ENCODE measurements at places on chromosomes 5 and 9. TPM values are rescaled to one million over a fixed set of nuclear protein-coding genes. Genes with fewer than 3 reads are reported as not detected.

Gene TNC
- 0.61 TPM for total RNA-seq

Gene SPINK4
- total RNA-seq = not detected

Gene PCAT7
- total RNA-seq = not detected

Gene MYOT
- total RNA-seq = not detected

Gene SUSD3
- total RNA-seq = 67.3 TPM

Gene RNF130
- total RNA-seq = 5.4 TPM

Gene GTF2H2
- 35.0 TPM for total RNA-seq

Gene FGFR4
- total RNA-seq = 0.29 TPM

Gene LCN9
- total RNA-seq = not detected

Gene ARL14EPL
- total RNA-seq = not detected

Gene SURF1
- total RNA-seq = 35.6 TPM

Gene SOX30
- 0.09 TPM for total RNA-seq

DNA sequence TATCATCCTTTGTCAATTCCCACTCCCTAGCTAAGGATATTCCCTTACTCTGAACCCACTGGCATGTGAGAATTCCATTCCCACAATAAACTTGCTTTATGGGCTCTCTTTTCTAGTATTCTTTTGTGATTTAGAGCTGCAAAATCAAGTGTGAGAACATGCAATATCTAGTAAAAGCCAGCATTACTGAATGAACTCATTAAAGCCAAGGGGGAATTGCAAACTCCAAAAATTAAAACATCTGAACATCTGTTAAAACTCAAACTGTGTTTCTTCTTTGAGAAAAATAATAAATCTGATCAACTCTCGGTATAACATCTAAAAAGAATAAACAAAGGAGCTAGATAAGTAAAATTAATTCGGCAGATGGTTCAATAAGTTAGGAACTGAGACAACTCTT lies 53.1 kb upstream of the MPDZ start:
- no peaks in the 10 kb centered on the region for H3K4me1 ChIP-seq
- H3K4me3 ChIP-seq = no peak overlapping the region
- H3K27ac ChIP-seq = no peak overlapping the region
- H3K36me3 ChIP-seq = no peaks in the 10 kb centered on the region
- no peaks in the 10 kb centered on the region for H3K27me3 ChIP-seq

- DNase-seq = no peak
- H3K4me1 ChIP-seq = peaks cover 14% of the 10 kb centered on the region
- H3K27me3 ChIP-seq = no peaks in the 10 kb centered on the region
- H3K4me3 ChIP-seq = no peak overlapping the region
These were observed 39.0 kb downstream of the IQGAP2 start for GRCh38 chr5:76441890-76442673.

GRCh38 chr5:131773805-131774204 lies 23.0 kb downstream of the FNIP1 start:
- H3K27ac ChIP-seq = no peak overlapping the region
- no peak overlapping the region for H3K4me3 ChIP-seq
- DNase-seq = no peak
- peaks cover 3% of the 10 kb centered on the region for H3K4me1 ChIP-seq
- H3K36me3 ChIP-seq = peaks cover 9% of the 10 kb centered on the region

- peaks cover 13% of the 10 kb centered on the region for H3K27me3 ChIP-seq
- H3K4me3 ChIP-seq = peak overlapping the region; percentile 99
- peak; percentile 56 for DNase-seq
- H3K27ac ChIP-seq = peak overlapping the region; percentile 95
- peaks cover 15% of the 10 kb centered on the region for H3K36me3 ChIP-seq
- H3K4me1 ChIP-seq = peaks cover 27% of the 10 kb centered on the region
These were observed 1.3 kb downstream of the ERBIN start for GRCh38 chr5:65927503-65928321.

GRCh38 chr9:32524892-32525708 lies 896 bp downstream of the RIGI start:
- H3K36me3 ChIP-seq = peaks cover 52% of the 10 kb centered on the region
- H3K27ac ChIP-seq = peak overlapping the region; percentile 96
- DNase-seq = peak; percentile 60
- no peaks in the 10 kb centered on the region for H3K27me3 ChIP-seq
- peaks cover 57% of the 10 kb centered on the region for H3K4me1 ChIP-seq
- peak overlapping the region; percentile 88 for H3K4me3 ChIP-seq

DNA sequence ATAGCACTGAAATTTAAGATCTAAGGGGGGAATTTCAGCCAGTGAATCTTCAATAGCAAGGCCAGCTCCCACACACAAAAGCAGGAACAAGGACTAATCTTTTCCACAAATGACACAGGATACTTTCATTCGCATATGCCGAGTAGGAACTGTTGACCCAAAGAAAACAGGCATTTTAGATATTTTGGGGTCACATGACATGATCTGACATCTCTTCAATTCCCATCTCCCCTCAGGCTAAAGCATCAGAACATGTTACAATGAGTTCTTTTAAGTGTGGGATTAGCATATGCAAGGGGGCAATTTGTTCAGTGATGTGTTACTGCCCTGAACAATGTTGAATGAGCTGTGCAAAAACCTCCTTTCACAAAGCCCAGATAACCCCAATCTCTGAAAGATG lies 68.2 kb downstream of the TLE1 start:
- DNase-seq = no peak
- no peaks in the 10 kb centered on the region for H3K4me1 ChIP-seq
- H3K36me3 ChIP-seq = no peaks in the 10 kb centered on the region
- H3K4me3 ChIP-seq = no peak overlapping the region
- no peak overlapping the region for H3K27ac ChIP-seq
- H3K27me3 ChIP-seq = no peaks in the 10 kb centered on the region

GRCh38 chr5:86917117-86917579 lies 299.4 kb downstream of the COX7C start:
- peaks cover 13% of the 10 kb centered on the region for H3K4me1 ChIP-seq
- DNase-seq = no peak
- H3K27me3 ChIP-seq = peaks cover 25% of the 10 kb centered on the region

- peak within 1 kb of the TSS; percentile 97 for H3K4me3 ChIP-seq
- H3K27me3 ChIP-seq = peaks cover 7% of the 10 kb centered on the region
- H3K36me3 ChIP-seq = peaks cover 3% of the 10 kb centered on the region
These were observed at the start of gene PLPP6 for GRCh38 chr9:4662108-4662988. TSS of gene PLPP6 (plus strand) at chr9:4662294. CDS start at chr9:4662376, 82 bp downstream.

GRCh38 chr5:147234825-147235635 lies at the start of gene STK32A:
TSS of gene STK32A (plus strand) at chr5:147235026. CDS start at chr5:147239635, 4,609 bp downstream.
- H3K27ac ChIP-seq = no peak within 1 kb of the TSS
- no peak within 1 kb of the TSS for H3K4me3 ChIP-seq
- H3K36me3 ChIP-seq = no peaks in the 10 kb centered on the region
- peaks cover 27% of the 10 kb centered on the region for H3K27me3 ChIP-seq
- H3K4me1 ChIP-seq = peaks cover 1% of the 10 kb centered on the region

DNA sequence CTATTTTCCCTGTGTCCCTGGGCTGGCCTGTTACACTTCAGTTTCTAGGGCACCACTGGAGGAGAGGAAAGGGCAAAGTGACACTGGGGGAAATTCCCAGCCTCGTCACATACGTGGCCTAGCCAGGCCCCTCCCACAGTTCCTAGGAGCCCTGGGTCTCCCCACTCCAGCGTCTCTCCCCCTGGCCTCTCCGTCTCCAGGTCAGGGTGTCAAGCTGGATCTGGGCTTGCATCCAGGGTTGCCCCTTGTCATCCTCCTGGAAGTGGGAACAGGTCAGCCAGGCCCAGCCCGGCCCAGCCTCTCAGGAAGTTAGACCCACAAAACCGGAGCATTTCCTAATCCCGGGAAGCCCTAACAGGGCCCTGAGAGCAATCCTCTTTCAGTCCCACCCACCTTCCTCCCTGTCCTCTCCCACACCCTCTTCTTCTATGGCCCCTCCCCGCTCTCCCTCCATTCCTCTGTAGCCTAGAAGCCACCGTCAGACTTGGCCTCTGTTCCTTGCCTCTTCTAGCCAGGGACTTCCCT lies 4.7 kb upstream of the TNIP1 start:
- DNase-seq = no peak
- H3K27ac ChIP-seq = peak overlapping the region; percentile 54
- no peaks in the 10 kb centered on the region for H3K36me3 ChIP-seq
- H3K27me3 ChIP-seq = peaks cover 14% of the 10 kb centered on the region
- peak overlapping the region; percentile 51 for H3K4me3 ChIP-seq

DNA sequence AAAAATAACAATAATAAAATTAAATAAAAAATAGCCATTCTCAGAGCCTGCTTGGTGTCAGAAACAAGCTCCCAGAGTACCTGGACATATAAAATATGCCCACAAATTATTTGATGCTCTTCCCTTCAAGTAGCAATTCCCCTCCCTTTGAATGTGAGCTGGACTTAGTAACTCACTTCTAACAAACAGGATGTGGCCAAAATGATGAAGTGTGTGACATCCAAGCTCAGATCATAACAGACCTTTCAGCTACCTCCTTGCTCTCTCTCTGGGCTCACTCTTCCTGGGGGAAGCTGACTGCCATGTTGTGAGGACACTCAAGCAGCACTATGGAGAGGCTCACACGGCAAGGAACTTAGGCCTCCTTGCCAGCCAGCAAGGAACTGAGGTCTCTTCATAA lies 69.0 kb downstream of the SPRY4 start:
- peaks cover 3% of the 10 kb centered on the region for H3K4me1 ChIP-seq
- H3K27me3 ChIP-seq = peaks cover 5% of the 10 kb centered on the region
- H3K36me3 ChIP-seq = no peaks in the 10 kb centered on the region
- H3K4me3 ChIP-seq = no peak overlapping the region
- no peak overlapping the region for H3K27ac ChIP-seq

DNA sequence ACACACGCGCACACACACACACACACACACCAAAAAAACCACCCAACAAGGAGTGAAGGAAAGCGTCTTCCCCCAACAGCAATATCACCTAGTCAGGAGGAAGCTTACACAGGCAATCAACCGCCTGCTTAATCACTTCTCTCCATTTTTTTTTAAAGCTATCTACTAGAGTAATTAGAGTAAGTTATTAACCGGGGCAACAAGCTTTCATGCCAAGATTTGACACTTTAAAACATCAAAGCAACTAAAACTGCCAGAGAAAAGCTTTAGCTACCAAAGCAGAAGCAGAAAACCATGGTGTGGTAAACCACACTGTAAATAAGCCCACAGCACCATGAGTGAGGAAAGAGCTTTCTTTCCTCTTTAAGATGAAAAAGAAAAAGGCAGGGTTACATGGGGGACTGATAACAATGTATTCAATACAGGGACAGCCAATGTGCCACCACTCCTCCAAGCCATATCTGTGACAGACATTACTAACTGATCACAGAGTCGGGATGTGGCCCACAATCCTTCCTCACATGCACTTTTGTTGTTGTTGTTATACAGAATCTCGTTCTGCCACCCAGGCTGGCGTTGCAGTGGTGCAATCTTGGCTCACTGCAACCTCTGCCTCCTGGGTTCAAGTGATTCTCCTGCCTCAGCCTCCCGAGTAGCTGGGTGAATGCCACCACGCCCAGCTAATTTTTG lies 282.1 kb downstream of the CRB2 start:
- peak; percentile 74 for DNase-seq
- peak overlapping the region; percentile 26 for H3K27ac ChIP-seq
- peaks cover 78% of the 10 kb centered on the region for H3K27me3 ChIP-seq
- H3K36me3 ChIP-seq = no peaks in the 10 kb centered on the region

- H3K4me1 ChIP-seq = no peaks in the 10 kb centered on the region
- no peak overlapping the region for H3K4me3 ChIP-seq
- H3K27me3 ChIP-seq = peaks cover 35% of the 10 kb centered on the region
These were observed 63.6 kb downstream of the MAST4 start for GRCh38 chr5:66659780-66660179.

- H3K36me3 ChIP-seq = no peaks in the 10 kb centered on the region
- no peaks in the 10 kb centered on the region for H3K4me1 ChIP-seq
- no peak overlapping the region for H3K27ac ChIP-seq
- DNase-seq = no peak
- peaks cover 21% of the 10 kb centered on the region for H3K27me3 ChIP-seq
These were observed 72.9 kb upstream of the PRLR start for GRCh38 chr5:35303152-35303551.

DNA sequence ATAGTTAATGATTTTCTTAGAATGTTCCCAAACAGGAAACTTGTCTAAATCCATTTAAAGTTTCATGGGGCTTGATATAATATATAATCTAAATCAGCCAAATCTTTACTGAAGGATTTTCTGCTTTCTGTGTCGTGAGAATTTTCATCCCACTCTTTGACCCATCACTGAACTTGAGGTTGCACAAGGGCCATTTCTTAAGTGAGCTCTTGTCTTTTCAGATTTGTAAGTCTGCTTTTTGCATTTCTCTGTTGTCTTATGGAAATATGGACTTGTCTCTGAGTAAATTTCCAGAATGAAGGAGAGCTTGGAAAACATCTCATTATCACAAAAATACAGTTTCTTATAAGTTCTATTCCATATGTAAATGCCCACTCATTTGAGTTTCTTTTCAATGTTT lies 149.2 kb upstream of the ARRDC3 start:
- no peak overlapping the region for H3K27ac ChIP-seq
- H3K4me3 ChIP-seq = no peak overlapping the region
- H3K4me1 ChIP-seq = no peaks in the 10 kb centered on the region
- no peak for DNase-seq
- no peaks in the 10 kb centered on the region for H3K27me3 ChIP-seq
- no peaks in the 10 kb centered on the region for H3K36me3 ChIP-seq

DNA sequence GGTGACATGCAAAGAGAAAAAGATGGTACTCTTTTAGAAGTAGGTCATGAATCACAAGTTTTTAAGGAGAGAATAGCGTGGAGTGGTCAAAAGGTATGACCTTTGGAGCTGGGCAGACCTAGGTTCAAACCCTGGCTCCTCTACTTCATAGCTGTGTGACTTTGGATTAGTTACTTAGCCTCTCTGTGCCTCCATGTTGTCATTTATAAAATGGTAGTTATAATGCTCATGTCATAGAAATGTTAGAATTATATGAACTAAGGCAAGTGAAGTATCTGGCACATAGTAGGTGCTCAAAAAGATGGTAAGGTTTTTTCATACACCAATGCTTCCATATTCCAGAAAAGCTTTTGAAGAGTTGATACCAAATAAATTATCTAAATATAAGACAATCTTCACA lies 7.3 kb downstream of the F2R start:
- H3K36me3 ChIP-seq = peaks cover 61% of the 10 kb centered on the region
- no peaks in the 10 kb centered on the region for H3K27me3 ChIP-seq
- H3K4me3 ChIP-seq = no peak overlapping the region
- no peak for DNase-seq
- no peak overlapping the region for H3K27ac ChIP-seq

- peaks cover 20% of the 10 kb centered on the region for H3K27me3 ChIP-seq
- no peaks in the 10 kb centered on the region for H3K4me1 ChIP-seq
- no peaks in the 10 kb centered on the region for H3K36me3 ChIP-seq
- no peak overlapping the region for H3K4me3 ChIP-seq
These were observed 88.2 kb upstream of the OSMR start for GRCh38 chr5:38757451-38758245.

- no peak overlapping the region for H3K4me3 ChIP-seq
- DNase-seq = no peak
- peaks cover 36% of the 10 kb centered on the region for H3K27me3 ChIP-seq
These were observed 65.0 kb upstream of the RAPGEF1 start for GRCh38 chr9:131804826-131805225.

GRCh38 chr5:178279723-178280438 lies 47.3 kb upstream of the PHYKPL start:
- H3K4me3 ChIP-seq = no peak overlapping the region
- H3K27ac ChIP-seq = peak overlapping the region; percentile 54
- peaks cover 4% of the 10 kb centered on the region for H3K4me1 ChIP-seq
- peaks cover 4% of the 10 kb centered on the region for H3K36me3 ChIP-seq

Data from activated CD8-positive, alpha-beta memory T cell treated with anti-CD3 and anti-CD28 coated beads, Interleukin-2, amount 10 ng/mL, durations not matched to agents 7 days and 5 days (primary cell).